T-helper 9 cell (primary cell): ENCODE measurements at places on chromosomes 2 and 18.
A peak's percentile ranks its signal among the peaks of the same experiment; 100 is the strongest.

GRCh38 chr2:134127496-134127895, 126.4 kb upstream of the MGAT5 start:
- DNase-seq = peak; percentile 23

DNA sequence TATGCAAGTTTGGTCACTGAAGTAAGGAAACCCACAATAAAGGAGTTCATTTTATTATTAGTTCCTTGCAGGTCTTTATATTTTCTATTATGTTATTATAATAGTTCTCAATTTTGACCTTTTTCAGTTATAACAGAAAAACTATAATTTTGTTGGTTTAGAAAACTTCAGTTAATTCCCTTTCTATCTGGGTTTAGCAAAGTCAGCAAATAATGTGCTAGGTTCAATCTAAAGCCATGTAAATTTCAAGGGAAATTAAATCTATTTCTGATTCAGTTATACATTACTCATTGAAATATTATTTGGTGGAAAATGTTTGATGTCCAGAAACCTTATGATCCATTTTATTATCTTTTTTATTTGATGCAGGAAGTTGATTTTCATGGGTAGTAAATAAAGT, 43.7 kb downstream of the MYL1 start:
- DNase-seq = no peak

GRCh38 chr2:118032169-118033013, 18.5 kb upstream of the CCDC93 start:
- DNase-seq = peak; percentile 21

DNA sequence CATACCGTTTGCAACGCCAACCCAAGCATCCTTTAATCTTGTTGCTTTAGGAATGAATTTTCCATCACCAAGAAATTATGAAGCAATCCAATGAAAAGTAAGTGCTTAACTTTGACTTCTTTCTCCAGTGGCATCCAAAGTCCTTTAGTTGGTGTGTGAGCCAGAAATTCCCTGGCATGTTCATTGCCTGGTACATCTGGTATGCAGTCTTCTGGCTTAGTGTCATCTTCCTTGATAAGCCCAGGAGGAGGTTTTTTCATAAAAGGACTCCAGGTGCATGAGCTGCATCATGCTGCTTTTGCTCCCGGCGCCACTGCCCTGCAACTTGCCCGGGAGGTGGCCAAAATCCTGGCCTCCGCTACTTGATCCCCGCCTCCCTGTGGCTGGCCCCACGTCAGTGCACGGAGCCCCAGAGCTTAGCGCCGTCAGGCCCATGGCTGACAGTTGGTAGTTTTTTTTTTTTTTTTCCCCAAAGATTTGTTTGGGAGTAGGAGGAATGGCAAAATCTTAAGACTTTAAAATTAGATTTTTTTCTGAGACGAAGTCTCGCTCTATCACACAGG, 58.7 kb downstream of the PUM2 start:
- no peak for DNase-seq

DNA sequence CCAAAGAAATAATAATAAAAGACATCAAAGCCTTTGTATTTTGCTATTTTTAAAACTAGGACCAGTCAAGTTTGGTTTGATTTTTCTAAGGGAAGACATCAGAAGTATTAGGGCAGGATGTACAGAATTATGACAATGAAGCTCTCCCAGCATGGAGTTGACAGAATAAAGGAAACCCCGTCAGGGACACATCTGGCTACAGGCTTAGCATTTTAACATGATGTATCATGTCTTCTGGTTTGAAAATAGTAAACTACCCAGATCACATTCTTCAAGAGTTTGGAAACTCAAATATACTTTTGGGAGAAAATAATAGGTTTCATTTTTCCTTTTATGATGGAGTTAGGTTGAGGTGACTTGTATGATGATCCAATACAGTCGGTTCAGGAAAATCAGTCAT, 552.0 kb upstream of the CDH2 start:
- DNase-seq = no peak

DNA sequence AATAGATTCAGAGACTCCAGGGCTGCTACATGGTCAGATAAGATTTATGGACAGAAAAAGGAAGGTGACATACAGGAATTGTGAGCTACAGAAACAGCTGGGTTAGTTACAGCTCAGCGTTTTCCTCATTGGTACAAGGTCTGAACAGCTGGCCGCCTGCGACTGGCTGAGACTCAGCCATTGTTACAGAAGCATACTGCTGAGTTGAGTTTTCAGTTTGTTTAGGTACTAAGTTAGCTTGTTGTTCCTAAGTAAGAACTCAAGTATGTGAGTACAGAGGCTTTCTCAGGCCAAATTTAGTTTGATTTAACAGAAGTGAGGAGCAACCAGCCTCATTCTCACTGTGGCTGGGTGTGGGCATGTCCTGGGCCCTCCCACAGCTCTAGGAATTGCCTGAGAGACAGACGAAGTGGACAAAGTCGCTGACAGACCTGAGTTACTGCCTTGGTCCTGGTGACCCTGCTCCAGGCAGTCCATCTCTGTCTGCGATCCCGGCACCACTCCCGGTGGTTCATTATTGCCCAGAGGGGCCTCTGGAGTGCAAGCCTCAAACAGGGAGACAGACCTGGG, 27.8 kb upstream of the RHOB start:
- no peak for DNase-seq

DNA sequence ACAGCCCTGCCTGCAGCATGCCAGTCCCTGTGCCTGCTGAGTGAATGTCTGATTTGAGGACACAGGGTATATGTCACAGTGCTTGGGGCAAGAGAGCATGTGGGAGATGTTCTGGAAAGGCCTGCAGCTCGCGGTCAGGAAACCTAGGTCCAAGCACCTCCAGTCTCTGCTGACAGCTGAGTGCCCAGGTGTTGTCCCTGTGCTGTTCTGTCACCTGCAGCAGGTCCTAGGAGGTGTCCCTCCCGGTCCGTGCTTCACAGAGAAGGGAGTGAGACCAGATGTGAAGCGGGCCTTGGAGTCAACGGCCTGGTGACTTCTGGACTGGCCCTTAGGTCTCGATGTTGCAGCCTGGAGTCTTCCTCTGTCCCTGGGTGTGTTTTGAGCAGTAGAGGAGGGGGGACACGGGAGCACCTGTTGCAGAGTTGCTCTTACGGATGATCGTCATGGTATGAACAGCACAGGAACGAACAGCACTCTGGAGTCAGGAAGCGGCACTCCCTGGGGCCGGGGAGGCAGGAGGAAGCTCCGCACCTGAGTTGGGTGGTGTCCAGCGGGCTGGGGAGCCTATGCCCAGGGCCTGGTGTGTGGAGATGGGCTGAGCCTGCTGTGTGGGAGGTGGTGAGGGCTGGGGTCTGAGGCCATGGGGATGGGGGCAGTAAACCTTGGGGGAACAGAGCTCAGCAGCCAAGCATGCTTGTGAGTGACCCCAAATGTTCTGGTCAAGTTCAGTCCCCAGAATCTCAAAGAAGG, 21.6 kb upstream of the ARHGEF4 start:
- no peak for DNase-seq

DNA sequence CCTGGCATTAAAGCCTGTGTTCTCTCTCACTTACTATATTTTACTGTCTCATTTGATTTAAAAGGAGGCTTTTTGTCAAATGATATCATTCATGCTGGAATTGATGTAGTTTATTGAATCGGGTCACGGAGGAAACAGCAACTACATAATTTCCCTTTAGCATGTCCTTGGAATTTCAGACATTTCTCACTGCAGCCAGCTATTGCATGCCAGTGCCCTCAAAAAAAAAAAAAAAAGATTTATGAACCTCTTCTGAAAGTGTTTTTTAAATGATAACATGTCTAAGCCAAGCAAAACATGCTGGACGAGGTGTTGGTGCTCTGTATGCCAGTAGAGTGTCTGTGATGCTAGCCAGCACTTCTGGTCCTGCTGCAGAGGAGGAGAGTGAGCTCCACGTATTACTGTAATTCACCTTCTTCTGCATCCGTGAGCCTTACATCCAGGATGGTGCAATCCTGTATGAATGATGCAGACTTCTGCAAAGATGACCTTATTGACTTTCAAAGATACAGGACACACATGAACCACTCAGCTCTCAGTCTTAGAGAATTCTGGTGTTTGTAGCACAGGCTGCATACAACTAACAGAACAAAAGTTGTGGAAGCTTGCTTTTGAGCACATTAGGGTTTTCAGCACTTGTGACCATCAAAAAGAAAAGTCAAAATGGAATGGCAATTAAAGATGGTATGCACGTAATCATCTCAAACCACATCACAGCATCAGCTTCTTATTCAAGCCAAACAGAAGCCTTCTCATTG, 31.1 kb downstream of the UGP2 start:
- no peak for DNase-seq
